ENCODE measurements at places on chromosomes 6 and 20.

DNA sequence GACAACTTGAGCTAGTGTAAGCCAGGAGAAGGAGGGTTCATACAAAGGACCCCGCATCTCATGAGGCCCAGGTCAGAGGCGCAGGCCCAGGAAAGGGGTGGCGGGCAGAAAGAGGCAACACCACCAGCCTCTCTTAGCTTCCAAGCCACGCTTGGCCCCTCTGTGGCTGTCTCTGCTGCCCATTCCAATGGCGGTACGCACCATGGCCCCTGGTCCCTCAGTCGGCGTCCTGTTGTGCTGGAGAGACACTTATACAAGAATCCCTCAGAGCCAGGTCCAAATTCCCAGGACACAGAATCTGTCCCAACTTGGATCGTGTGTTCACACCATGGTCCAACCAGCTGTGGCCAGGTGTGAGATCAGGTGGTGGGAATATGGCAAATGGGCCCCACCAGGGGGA lies 127.0 kb upstream of the CDH4 start:
- DNase-seq: no peak

- no peak for DNase-seq
Measured at GRCh38 chr20:40938020-40938419, 90.6 kb upstream of the TOP1 start.

- no peak for DNase-seq
Measured at GRCh38 chr20:46400253-46400652, 6.2 kb downstream of the ELMO2 start.

GRCh38 chr20:48015141-48015910 lies 230.0 kb upstream of the SULF2 start:
- no peak for DNase-seq

GRCh38 chr20:58339741-58340140 lies 30.2 kb downstream of the RAB22A start:
- DNase-seq: no peak

GRCh38 chr6:164068527-164068926 lies 654.0 kb downstream of the QKI start:
- no peak for DNase-seq

GRCh38 chr20:53613748-53614147 lies 20.1 kb upstream of the ZNF217 start:
- DNase-seq: no peak

- DNase-seq: no peak
Measured at GRCh38 chr6:136251394-136251793, 1.3 kb upstream of the MTFR2 start.

DNA sequence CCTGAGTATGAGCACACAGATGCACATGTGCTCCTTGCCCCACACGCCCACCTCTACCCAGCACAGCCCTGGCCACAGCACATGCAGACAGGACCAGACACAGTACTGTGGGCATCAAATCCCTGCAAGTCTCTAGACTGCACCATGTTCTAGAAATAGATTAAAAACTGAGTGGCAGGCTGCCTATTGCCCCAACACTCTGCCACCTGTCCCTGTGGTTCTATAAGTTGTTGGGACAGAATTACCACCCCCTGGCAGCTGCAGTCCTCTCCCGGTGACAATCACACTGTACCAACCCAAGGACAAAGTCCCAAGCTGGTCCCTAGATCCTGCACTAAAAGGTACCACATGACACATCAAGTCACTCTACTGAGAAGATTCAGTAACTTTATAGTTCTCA lies 70.2 kb downstream of the B3GAT2 start:
- no peak for DNase-seq

Data from CD4-positive, alpha-beta T cell treated with Interleukin-15 for 1 hour (primary cell).